ENCODE measurements at places on chromosomes 6 and 20. TPM values are rescaled to one million over a fixed set of nuclear protein-coding genes. Genes with fewer than 3 reads are reported as not detected.

GRCh38 chr20:18506744-18507143 is 996 bp upstream of the SEC23B start:
- no peaks in the 10 kb centered on the region for H3K27me3 ChIP-seq
- DNase-seq: no peak
- peak overlapping the region; percentile 91 for H3K4me3 ChIP-seq
- peaks cover 13% of the 10 kb centered on the region for H3K4me1 ChIP-seq
- peaks cover 19% of the 10 kb centered on the region for H3K36me3 ChIP-seq
- H3K27ac ChIP-seq: peak overlapping the region; percentile 100

- no peaks in the 10 kb centered on the region for H3K27me3 ChIP-seq
- DNase-seq: no peak
- H3K27ac ChIP-seq: no peak overlapping the region
- no peaks in the 10 kb centered on the region for H3K4me1 ChIP-seq
- no peak overlapping the region for H3K4me3 ChIP-seq
- H3K36me3 ChIP-seq: no peaks in the 10 kb centered on the region
These were observed 61.0 kb upstream of the HS3ST5 start for GRCh38 chr6:114403858-114404257.

GRCh38 chr20:47295921-47296426 is 60.5 kb downstream of the ZMYND8 start:
- H3K27me3 ChIP-seq: no peaks in the 10 kb centered on the region
- DNase-seq: no peak
- no peak overlapping the region for H3K27ac ChIP-seq
- H3K4me3 ChIP-seq: no peak overlapping the region
- H3K36me3 ChIP-seq: peaks cover 12% of the 10 kb centered on the region
- no peaks in the 10 kb centered on the region for H3K4me1 ChIP-seq

GRCh38 chr20:21166801-21167200 is 40.9 kb downstream of the KIZ start:
- DNase-seq: no peak
- no peaks in the 10 kb centered on the region for H3K27me3 ChIP-seq
- H3K27ac ChIP-seq: no peak overlapping the region
- H3K36me3 ChIP-seq: no peaks in the 10 kb centered on the region
- no peaks in the 10 kb centered on the region for H3K4me1 ChIP-seq

DNA sequence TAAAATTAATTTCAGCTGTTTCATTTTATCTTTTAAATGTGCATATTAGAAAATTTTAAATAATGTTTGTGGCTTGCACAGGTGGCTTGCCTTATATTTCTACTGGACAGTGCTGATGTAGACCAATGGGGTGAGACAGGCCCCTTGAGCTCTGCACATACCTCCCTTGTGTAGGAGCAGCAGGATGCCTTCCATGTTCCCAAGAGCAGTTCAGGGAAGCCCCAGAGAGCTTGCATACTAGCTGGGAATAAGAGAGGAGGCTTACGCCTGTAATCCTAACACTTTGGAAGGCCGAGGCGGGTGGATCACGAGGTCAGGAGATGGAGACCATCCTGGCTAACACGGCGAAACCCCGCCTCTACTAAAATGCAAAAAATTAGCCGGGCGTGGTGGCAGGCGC is 61.4 kb downstream of the RFPL4B start:
- no peaks in the 10 kb centered on the region for H3K36me3 ChIP-seq
- no peak overlapping the region for H3K4me3 ChIP-seq
- no peak for DNase-seq
- H3K27me3 ChIP-seq: peaks cover 3% of the 10 kb centered on the region

GRCh38 chr6:167647737-167648470 is 178.8 kb upstream of the AFDN start:
- no peak overlapping the region for H3K27ac ChIP-seq
- no peaks in the 10 kb centered on the region for H3K4me1 ChIP-seq
- no peak for DNase-seq
- no peaks in the 10 kb centered on the region for H3K36me3 ChIP-seq

NAPB gene
- 12.2 TPM for total RNA-seq

GRCh38 chr6:109897561-109898080 is 80.5 kb upstream of the GPR6 start:
- H3K36me3 ChIP-seq: no peaks in the 10 kb centered on the region
- H3K4me3 ChIP-seq: no peak overlapping the region
- peaks cover 2% of the 10 kb centered on the region for H3K27me3 ChIP-seq
- no peak overlapping the region for H3K27ac ChIP-seq
- no peak for DNase-seq

HRH3 gene
- total RNA-seq: not detected

TNXB gene
- total RNA-seq: 20.9 TPM

GRCh38 chr6:156191895-156192294 is 585.3 kb upstream of the ARID1B start:
- no peaks in the 10 kb centered on the region for H3K27me3 ChIP-seq
- no peak for DNase-seq
- H3K4me1 ChIP-seq: no peaks in the 10 kb centered on the region

- no peaks in the 10 kb centered on the region for H3K36me3 ChIP-seq
- no peaks in the 10 kb centered on the region for H3K27me3 ChIP-seq
- H3K4me1 ChIP-seq: no peaks in the 10 kb centered on the region
- no peak within 1 kb of the TSS for H3K27ac ChIP-seq
These were observed at the start of gene HLA-DRB1 for GRCh38 chr6:32589596-32590449. Gene HLA-DRB1 (minus strand): TSS chr6:32589848. CDS start chr6:32589742, 106 bp downstream.

- H3K4me1 ChIP-seq: no peaks in the 10 kb centered on the region
- no peaks in the 10 kb centered on the region for H3K27me3 ChIP-seq
- H3K27ac ChIP-seq: no peak overlapping the region
- H3K36me3 ChIP-seq: no peaks in the 10 kb centered on the region
- no peak overlapping the region for H3K4me3 ChIP-seq
- DNase-seq: no peak
These were observed 132.7 kb upstream of the EYA4 start for GRCh38 chr6:133108419-133108818.

GRCh38 chr20:48736231-48736630 is 91.6 kb downstream of the PREX1 start:
- H3K27ac ChIP-seq: no peak overlapping the region
- DNase-seq: no peak
- H3K4me3 ChIP-seq: no peak overlapping the region
- no peaks in the 10 kb centered on the region for H3K36me3 ChIP-seq
